ENCODE measurements at places on chromosomes 2 and 18.

GRCh38 chr2:17540813-17541530 lies 476 bp downstream of the VSNL1 start:
- DNase-seq = no peak

DNA sequence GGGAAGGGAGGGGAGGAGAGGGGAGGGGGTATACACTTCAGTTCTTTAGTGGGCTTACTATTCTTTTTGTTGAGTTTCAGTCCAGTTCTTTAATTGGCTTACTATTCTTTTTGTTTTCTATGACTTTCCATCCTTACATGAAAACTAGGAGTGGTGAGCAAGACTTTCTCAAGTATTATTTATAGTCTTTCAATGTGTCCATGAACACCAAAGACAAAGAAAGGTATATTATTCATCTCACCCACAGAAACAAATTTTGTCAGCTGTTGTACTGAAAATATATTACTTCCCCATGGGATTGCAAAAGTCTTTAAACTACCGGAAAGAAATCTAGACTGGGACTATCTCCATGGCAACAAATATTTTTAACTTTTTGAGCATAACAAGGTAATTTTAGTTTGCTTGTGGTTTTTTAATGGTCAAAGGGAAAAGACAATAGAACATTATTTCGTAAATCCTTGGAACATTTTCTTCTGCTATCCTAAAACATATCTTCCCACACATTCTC lies 17.6 kb downstream of the ADAM17 start:
- DNase-seq = no peak

DNA sequence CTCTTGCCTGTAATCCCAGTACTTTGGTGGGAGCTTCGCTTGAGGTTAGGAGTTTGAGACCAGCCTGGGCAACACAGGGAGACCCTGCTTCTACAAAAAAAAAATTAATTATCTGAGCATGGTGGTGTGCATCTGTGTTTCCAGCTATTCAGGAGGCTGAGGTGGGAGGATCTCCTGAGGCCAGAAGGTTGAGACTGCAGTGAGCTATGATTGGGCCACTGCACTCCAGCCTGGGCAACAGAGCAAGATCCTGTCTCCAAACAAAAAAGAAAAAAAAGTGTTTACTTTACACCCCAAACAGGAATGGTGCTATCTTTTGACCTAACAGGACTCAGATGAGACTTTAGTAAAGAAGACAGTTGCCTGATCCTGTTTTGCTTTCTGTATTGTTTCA lies 35.6 kb downstream of the MAL start:
- DNase-seq = no peak

GRCh38 chr18:58252166-58252565 lies 208.1 kb downstream of the NEDD4L start:
- no peak for DNase-seq

GRCh38 chr2:60577682-60578283 lies 24.3 kb upstream of the BCL11A start:
- no peak for DNase-seq

DNA sequence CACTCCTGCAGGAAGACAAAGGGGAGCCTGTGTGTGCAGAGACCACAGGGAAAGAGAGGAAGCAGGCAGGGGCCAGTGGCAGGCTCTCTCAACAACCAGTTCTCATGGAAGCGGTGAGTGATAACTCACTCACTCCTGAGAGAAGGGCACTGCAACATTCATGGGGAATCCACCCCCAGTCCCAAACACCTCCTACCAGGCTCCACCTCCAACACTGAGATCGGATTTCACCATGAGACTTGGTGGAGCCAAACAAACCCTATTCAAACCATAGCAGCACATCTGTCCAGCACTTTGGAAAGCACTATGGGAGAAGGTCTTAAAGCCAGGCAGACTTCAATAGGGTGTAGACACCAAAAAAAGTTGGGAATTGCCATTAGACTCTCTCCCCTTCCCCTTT lies 345.7 kb upstream of the SPRED2 start:
- no peak for DNase-seq

DNA sequence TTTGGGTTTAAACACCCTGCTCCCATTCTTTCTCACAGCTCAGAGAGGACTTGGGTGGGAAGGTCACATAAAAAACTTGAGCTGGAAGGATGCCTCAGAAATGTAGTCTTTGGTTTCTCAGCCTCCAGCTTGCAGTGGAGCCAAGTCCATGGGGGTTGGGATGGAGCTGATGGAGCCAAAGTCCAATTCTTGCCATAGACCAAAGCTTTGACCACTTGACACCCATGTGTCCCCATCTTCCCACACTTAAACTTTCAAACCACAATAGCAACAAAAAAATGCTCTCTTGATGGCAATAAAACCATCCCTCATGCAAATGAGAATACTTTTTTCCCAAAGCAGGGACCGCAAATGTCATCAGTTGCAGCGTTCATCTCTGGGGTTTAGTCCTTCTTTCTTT lies 14.7 kb upstream of the DAW1 start:
- no peak for DNase-seq

DNA sequence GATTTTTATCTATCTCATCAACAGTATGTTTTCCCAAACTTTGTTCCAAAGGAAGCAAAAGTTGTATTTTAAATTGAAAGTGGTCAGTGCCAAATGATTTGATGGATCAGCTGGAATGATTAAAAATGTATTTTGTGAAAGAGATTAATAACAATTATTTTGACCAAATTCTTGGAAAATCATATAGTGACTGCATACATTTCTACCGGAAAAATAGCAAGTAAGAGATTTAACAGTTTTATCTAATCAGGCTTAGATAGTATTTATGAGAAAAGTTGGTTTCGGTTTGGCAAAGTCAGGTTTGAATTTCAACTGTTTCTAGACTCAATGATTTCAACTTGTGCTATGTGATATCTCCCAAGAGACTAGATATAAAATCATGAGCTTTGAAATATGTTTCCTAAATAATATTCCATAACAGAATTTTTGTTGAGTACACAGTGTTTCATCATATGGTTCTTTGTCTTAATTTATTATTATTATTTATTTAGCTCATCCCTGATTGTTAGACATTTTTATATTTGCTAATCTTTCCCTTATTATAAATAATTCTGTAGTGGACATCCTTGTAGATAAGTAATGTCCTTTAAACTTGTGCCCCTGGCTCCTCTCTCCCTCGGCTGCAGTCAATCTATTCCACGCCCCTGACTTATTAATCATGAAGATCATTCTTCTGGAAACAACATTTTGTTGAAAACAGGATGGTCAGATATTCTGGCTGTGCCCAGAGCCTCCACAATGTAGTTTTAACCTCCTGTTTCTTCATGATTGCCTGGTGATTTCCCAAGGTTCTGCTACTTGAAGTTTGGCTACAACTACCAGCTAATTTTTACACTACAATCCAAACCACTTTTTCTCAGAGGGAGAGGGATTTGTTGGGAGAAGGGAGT lies 520.7 kb upstream of the TCF4 start:
- no peak for DNase-seq

DNA sequence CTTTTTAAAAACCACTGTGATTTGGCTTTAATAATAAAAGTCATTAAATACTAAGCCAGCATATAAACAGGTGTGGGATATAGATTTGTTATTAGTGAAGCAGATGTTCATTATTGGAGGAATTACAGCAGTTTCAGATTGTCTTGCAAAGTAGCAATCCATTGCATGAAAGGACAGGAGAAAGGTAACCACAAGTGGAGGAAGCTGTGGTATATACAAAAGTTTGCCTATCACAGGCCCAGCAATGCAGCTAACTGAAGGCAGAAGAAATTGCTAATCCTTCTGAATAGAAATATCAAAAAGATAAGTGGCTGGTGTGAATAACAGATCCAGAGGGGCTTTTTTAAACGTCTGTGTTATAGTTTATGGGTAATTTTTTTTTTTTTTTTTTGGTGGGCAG lies 199.4 kb downstream of the ZNF385B start:
- DNase-seq = peak; percentile 4

DNA sequence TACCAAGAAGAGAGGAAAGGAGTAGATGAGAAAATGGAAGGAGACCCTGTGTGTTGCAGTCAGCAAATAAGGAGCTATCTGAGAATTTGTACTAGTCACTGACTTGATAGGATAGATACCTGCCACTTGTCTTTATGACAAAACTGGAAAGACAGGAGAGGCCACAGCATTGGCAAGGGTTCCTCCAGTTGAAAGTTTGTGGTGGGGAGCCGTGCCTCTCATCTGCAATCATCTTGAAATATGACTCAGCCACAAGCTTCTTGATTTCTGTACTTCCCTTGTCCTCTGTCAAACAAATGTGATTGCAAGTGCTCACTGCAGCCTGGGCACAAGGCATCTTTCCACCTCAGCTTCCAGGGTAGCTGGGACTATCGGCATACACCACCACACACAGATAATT lies 99.1 kb downstream of the GREB1L start:
- DNase-seq = no peak

- DNase-seq = no peak
Observed at GRCh38 chr2:85938456-85938855, 49.7 kb upstream of the ST3GAL5 start.

DNA sequence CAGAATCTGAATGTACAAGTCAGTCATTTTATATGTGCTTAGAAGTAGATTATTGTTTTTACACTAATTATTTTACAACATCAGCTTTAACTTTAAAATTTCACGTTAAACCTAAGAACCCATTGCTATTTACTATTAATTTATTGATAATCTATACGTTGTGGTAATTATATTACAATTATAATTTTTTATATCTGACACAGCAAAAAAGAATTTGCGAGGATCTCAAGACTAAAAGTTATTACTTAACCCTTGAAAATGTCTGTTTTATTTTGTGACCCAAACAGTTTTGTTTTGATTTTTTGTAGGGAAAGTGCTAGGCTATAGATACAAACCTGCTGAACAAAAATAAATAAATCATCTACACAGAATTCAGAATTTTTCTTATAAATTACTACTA lies 30.3 kb downstream of the BAZ2B start:
- DNase-seq = no peak

DNA sequence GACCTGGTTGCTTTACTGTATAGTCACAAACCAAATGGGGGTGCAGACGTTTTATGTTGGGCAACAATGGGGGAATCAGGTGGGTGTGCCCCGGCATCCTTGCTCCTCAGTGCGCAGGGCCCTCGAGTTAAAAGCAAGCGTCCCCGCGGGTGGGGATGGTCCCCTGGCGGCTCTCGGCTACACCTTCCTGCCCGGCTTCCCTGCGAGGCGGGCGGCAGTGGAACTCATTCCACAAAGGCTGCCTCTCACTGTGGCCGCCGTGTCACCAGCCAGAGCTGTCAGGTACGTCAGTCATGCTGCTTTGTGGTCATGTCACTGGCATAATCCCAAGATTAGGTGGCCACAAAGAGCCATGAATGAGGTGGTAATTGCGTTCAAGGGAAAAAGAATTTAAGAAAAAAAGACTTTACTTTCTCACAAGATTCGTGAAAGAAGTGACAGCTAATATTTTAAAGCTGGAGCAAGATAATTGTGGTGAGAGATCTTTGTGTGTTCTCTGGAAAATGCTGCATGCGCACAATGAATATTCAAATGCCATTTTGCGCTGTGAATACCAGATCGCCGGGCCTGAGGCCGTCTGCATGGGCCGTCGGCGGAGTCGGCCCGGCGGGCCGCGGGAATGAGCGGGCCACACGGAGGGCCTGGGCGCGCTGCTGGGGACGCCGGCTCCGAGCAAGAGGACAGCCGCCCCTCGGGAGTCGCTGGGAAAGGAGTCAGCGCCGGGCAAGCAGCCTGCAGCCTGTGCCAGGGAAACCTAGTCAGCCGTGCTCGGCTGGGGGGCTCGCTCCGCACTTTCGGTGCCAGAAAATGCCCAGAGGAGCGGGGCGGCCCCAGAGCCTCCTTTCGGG lies 82.3 kb upstream of the LDLRAD4 start:
- DNase-seq = no peak

DNA sequence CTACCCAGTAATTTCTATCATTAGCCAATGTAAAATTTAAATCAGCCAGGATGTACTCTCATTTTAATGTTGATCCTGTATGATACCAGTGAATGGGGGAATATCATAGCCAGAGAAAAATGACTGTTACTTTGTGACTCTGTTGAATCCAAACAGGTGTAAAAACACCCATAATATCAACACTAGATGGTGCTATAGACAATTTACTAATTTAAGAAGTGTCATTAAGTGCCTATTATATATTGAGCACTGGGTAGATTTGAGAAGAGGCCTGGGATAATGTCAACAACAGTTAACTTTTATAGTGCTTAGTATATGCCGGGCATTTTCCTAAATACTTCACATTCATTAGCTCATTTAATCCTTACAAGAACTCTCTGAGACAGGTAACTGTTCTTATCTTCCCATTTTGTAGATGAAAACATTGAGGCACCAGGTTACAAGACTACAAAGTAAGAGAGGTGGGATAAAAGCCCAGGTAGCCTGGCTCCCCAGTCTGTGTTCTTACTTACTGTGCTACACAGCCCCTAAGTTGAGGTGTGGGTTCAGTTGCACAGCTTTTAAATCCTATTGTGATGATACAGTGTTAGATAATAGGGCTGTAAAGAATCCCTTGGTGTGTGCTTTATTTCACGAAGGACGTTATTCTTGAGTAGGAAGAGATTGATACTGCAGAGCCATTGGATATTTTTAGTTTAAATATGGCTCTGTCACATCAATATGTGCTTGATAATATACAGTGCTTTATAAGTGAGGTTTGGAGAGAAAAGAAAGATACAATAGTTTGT lies 325.5 kb downstream of the AGPS start:
- DNase-seq = no peak

DNA sequence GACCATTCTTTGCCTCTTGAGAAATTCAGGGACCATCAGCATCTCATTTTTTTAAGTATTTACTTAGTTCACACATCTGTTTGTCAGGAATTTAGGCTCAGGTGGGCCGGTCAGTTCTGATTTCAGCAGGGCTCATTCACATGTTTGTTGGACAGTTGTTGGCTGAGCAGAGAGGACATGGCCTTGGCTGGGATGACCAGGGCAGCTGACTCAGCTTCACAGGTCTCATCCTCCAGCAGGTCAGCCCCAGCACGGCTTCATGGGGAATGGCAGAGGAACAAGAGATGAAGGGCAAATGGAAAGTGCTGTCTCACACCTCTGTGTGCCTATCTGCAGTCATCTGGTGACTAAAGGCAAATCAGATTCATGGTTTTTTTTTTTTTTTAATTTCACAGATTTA lies 136.1 kb upstream of the TMEM200C start:
- no peak for DNase-seq

GRCh38 chr2:5980450-5981190 lies 288.4 kb downstream of the SOX11 start:
- no peak for DNase-seq

DNA sequence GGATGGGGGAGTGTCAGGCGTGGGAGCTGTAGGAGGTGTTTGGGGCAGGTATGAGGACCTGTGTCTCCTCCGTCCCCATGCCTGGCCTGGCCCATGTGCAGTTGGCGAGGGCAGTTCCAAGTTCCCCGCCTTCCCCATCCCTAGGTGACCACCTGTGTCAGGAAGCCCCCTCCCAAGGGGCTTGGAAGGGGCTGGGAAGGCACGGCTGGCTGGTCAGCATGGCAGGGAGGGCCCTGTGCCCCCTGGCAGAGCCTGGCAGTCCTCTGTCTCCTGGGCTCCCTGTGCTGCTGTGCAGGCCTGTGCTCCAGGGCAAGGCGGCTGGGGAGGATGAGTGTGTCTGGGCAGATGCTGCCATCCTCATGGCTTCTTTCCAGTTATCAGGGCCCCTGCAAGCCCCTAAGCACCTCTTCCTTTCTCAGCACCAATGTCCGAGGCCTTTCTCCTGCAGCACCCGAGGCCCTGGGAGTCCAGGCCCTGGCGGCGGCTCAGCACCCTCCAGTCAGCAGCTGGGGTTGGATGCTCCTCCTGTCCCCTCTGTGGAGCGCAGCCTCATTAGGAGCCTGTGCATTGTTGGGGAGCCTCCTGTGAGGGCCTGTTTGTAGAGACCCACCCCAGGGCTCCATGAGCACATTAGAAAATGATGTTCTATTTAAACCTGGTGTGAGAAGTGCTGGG lies 101.7 kb downstream of the FAM210A start:
- DNase-seq = no peak

All from Jurkat, Clone E6-1 (cell line).